ENCODE measurements at places on chromosomes 2 and 18.

DNA sequence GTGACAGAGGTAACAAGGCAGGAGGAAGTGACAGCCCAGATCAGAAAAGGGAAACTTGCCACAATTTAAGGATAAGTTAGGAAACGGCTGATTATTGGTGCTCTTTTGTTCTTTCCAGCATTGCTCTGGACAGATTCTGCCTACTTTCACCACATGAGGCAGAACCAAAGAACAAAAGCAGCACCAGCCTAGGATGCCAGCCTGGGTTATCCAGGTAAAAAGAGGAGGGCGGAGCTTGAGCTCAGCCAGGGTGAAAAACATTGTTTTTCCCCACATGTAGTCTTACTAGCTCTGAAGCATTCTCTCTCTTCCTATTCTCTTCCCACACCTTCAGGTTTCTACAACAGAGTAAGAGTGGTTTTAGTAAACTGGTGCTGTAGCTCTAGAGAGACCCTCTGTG lies 300.5 kb downstream of the TMX3 start:
- DNase-seq: no peak

DNA sequence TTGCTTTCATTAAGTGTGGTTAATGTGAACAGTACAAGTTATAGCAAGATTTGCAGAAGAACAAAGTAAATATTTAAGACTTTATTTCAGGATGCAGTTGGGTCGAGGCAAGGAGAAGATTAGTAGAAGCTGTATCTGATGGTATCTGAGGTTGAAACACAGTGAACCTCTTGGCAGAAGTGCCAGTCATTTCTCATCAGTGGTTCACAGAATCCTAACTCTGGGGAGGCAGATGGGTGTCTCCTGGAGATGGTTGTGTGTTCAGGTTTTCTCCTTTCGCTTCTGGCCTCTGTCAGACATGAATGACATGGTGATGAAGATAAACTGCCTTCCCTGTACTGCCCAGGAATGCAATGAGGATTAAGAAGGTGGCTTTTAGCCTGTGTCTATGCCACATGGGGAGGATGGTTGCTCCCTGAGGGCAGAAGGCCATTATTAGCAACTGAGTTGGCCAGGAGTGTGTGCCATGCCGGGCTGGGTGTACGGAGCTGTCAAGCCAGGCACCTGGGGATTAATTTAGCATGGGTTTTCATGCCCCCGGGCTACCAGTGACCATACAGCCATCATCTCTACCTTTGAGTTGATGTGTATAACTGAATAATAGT lies 28.0 kb downstream of the MGAT5 start:
- no peak for DNase-seq

DNA sequence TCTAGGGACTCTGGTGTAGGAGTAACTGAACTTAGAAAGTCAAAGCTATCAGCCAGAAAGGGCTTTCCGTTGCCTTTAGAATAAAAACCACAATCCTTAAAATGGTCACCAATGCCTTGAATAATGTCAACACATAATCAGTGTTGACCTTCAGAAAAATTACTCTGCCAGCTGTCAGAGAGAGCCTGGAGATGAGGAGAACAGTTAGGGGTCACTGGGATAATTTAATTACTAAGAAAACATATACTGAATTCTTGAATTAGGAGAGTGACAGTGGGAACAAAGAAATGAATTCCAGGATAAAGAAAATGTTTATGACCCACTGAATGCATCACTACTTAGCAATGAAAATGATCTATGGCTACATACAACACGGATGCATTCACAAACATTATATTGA lies 23.4 kb upstream of the UGP2 start:
- DNase-seq: no peak

GRCh38 chr2:38720613-38721241 lies 30.4 kb downstream of the SRSF7 start:
- peak; percentile 80 for DNase-seq

GRCh38 chr18:48656582-48656981 lies 117.8 kb downstream of the CTIF start:
- peak; percentile 57 for DNase-seq

DNA sequence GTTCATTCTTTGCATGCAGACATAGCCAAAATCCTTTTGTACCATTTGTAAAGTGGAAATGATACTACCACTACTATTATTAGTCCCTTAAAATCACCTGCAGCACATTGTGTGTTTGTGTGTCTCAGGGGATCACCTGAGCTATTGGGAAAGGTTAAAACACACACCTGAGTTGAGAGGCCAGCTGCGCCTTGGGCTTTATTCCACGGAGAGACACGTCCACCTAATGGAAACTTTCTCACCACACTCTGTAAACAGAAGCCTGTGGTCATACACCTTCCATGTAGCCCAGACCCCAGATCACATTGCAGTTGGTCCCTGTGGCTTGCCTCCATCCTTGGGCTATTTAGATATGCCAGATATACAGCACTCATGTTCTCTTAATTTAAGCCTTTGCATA lies 81.8 kb upstream of the SH3BP4 start:
- DNase-seq: no peak

- no peak for DNase-seq
Measured at GRCh38 chr2:52264488-52264887, 1232.6 kb upstream of the NRXN1 start.

DNA sequence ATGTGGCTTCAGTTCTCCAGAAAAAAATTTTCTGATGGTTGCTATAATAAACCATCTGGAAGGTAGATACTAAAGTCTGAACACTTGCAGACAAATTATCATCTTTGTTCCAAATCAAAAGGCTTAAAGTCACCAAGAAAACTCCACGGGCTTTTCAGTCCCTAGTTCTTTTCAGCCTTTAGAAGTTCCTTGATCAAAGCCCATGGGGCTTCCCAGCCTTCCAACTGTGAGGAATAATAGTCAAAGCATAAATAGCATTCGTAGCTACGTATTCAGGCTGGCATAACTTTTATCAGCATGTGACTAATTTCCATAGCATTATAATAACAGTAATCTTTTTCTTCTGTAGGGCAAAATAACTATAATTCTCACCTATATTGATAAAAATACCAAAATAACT lies 13.9 kb downstream of the SCG2 start:
- no peak for DNase-seq

DNA sequence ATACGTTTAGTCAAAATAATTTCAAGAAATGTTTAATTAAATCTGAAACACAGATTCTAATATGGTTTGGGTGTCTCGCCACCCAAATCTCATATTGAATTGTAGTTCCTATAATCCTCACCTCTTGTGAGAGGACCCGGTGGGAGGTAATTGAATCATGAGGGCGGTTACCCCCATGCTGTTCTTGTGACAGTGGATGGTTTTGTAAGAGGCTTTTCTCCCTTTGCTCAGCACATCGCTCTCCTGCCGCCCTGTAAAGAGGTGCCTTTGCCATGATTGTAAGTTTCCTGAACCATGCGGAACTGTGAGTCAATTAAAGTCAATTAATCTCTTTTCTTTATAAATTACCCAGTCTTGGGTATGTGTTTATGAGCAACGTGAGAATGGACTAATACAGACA lies 1045.1 kb upstream of the POU3F3 start:
- no peak for DNase-seq

DNA sequence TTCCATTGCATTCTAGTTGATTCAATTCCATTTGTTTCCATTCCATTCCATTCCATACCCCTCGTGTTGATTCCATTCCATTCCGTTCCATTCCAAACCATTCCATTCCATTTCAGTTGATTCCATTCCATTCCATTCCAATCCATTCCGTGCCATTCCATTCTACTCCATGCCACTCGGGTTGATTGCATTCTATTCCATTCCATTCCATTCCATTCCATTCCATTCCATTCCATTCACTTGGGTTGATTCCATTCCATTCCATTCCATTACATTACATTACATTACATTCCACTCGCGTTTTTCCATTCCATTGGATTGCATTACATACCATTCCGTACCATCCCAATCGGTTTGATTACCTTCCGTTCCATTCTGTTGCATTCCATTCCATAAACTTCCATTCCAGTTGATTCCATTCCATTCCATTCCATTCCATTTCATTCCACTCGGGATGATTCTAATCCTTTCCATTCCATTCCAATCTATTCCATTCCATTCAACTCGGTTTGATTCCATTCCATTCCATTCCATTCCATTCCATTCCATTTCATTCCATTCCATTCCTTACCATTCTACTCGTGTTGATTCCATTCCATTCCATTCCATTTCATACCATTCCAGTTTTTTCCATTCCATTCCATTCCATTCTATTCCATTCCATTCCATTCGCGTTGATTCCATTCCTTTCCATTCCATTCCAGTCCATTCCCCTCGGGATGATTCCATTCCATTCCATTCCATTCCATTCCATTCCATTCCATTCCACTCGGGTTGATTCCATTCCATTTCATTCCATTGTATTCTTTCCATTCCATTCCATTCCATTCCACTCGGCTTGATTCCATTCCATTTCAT lies 1140.4 kb downstream of the RPIA start:
- DNase-seq: no peak

DNA sequence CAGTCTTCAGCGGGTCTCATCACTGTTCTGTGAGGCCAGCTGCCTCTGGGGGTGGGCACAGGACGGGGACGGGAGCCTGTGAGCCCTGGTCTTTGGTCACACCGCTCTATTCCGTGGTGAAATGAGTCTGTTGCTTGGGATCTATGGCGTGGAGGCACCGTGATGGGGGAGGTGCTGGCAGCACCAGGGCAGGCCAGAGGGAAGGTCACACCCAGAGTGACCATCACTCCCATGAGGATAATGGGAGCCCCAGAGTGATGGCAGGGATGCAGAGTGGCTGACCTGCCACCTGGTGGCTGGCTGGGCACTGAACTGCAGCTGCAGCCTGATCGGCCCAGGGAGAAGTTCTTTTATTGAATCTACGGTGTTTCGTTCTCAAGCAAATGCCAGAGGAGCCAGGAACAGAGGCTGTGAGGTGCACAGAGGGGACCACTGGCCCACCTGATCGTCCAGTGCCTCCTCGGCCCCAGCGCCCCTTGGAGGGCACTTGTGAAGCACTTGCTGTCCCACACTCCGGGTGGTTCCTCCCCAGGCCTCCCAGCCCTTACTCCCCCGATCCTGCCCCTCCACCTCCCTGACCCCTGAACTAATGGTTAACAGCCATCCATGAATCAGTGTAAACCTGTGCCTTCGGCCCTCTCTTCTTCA lies 17.9 kb downstream of the KCNIP3 start:
- no peak for DNase-seq

DNA sequence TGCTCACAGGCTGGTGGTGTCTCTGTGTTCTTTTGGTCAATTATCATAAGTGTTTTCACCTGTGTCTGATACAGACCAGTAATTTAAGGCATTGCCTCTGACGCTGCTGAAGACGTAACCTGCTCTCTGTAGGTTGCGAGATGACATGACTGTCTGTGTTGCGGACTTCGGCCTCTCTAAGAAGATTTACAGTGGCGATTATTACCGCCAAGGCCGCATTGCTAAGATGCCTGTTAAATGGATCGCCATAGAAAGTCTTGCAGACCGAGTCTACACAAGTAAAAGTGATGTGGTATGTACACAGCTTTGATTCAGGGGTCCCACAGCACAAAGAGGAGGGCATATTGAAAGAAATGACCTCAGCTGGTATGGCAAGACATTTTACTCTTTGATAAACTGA lies 33.8 kb upstream of the TMEM87B start:
- no peak for DNase-seq

DNA sequence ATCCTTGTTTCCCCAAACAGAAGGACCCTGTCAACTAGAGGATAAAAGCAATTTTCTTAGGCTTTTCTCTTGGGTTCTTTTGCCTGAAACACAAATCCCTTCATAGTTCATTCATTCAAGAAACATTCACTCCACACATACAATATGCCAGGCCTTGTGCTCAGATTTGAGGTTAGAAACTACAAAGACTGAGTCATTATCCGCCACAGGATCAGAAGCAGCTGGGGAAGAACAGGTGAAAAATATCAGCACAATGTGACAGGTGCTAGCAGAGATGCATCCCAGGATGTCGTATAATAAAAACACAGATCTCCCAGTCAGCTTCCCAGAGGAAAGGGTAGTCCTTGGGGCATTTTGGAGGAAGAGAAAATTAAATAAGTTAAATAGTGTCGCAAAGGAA lies 172.4 kb downstream of the LRATD1 start:
- no peak for DNase-seq

DNA sequence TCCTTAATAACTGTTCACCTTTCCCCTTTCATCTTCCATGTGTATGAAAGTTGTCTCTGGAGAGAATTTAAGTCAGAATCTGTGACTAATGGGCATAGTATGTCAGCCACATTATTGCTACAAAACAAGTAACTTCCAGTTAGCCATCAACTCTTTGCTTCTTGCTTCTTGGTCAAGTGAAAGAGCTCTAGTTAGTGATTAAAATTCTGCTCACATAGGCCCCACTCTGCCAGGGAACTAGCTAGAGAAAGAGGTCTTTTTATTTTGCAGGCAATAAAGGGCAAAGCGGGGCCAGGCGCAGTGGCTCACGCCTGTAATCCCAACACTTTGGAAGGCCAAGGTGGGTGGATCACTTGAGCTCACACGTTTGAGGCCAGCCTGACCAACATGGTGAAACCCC lies 64.6 kb downstream of the COLEC12 start:
- DNase-seq: no peak

GRCh38 chr2:55012672-55013484 lies 37.4 kb downstream of the RTN4 start:
- no peak for DNase-seq

DNA sequence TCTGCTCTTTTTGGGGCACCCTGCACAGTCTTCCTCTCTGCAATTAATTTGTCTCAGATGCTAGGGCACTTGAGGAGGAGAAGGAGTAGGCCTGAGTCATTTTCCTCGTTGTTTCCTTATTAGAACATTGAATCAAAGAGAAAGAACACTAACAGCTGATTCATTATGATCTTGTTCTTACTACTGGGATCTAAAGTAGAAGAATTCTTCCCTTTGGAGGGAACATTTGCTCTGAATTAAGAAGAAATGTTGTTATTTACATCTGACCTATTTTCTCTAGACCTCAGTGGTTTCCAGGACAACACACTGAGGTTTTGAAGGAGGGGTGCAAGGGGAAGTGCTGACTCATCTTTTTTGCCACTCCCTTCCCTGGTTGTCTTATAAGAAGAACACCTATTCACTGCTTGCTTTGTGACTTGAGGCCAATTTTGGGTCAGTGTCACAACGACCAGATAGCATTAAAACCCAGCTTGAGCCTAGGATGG lies 24.3 kb upstream of the STAT1 start:
- no peak for DNase-seq

DNA sequence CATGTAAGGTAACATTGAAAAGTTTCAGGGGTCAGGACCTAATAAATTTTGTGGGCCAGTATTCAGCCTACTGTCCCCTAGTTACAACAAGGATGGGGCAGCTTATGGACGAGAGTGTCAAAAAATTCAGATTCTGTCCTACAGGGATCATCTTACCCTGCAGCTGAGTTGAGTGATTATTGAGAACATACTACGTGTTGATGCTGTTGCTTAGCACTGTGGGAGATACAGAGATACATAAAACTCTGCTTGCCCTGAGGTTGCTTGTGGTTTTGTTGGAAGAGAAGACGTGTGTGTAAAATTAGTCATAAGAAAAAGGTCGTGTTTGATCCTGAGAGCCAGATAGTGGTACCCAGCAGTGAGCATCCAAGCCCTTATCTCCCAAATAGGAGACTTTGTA lies 253.2 kb downstream of the NEDD4L start:
- DNase-seq: no peak

Data from cardiac septum (tissue), 1 donor.